ENCODE measurements at places on chromosomes 2 and 18. TPM values are rescaled to one million over a fixed set of nuclear protein-coding genes. Genes with fewer than 3 reads are reported as not detected.

The PAPOLG gene
- 15.5 TPM for polyA plus RNA-seq

The SLC4A3 gene
- 5.3 TPM for polyA plus RNA-seq

- no peaks in the 10 kb centered on the region for H3K27me3 ChIP-seq
- no peak overlapping the region for H3K4me3 ChIP-seq
- H3K27ac ChIP-seq, result no peak overlapping the region
- H3K4me1 ChIP-seq, result no peaks in the 10 kb centered on the region
Measured at GRCh38 chr2:165627470-165627869, 158.0 kb downstream of the CSRNP3 start.

The ERBB4 gene
- polyA plus RNA-seq, result 0.08 TPM

The HADHB gene
- polyA plus RNA-seq, result 88.9 TPM

DNA sequence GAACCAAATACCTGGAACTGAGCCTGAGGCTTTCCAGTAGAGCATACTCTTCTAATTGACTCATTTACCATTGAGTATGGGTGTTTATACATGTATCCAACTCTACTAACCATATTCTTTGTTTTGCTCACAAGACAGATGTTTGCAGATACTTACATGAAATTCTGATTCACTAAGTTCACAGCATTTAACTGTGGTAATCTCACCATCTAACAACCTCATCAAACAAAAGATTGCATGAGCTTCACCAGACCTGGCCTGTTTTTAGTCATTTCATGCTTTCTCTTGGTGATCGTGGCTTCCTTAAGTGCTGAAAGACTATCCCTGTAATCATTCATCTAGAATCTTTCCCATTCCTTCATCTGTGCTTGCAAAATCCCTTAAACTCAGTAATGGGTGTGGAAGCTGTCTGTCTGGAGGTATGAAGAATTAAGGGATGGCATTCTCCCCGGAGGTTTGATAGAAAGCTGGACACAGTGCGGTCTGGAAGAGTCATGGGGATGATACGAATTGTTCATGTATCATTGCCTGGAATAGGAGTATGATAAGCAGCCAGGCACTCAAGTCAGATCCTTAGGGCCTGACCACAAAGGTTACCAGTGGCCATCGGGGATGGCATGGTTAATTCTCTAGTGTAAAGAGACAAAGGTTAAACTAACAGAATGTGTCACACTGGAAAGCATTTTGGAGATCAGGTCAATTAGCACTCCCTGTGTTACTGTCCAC, 42.0 kb upstream of the IL1R1 start:
- H3K4me1 ChIP-seq, result peaks cover 12% of the 10 kb centered on the region
- H3K27ac ChIP-seq, result no peak overlapping the region
- no peak overlapping the region for H3K4me3 ChIP-seq

- no peak overlapping the region for H3K4me3 ChIP-seq
- DNase-seq, result no peak
- no peak overlapping the region for H3K27ac ChIP-seq
- H3K36me3 ChIP-seq, result no peaks in the 10 kb centered on the region
- no peaks in the 10 kb centered on the region for H3K4me1 ChIP-seq
- no peaks in the 10 kb centered on the region for H3K27me3 ChIP-seq
Measured at GRCh38 chr2:8312221-8312620, 369.6 kb upstream of the ID2 start.

The TLX2 gene
- polyA plus RNA-seq, result not detected

- no peak overlapping the region for H3K27ac ChIP-seq
- no peaks in the 10 kb centered on the region for H3K36me3 ChIP-seq
- no peak for DNase-seq
- no peaks in the 10 kb centered on the region for H3K4me1 ChIP-seq
- H3K27me3 ChIP-seq, result no peaks in the 10 kb centered on the region
Measured at GRCh38 chr2:82355622-82356021, 2051.1 kb upstream of the LRRTM1 start.
